Caco-2 (cell line): ENCODE measurements at places on chromosomes 3 and 15. TPM values are rescaled to one million over a fixed set of nuclear protein-coding genes. Genes with fewer than 3 reads are reported as not detected.
A peak's percentile ranks its signal among the peaks of the same experiment; 100 is the strongest.

DNA sequence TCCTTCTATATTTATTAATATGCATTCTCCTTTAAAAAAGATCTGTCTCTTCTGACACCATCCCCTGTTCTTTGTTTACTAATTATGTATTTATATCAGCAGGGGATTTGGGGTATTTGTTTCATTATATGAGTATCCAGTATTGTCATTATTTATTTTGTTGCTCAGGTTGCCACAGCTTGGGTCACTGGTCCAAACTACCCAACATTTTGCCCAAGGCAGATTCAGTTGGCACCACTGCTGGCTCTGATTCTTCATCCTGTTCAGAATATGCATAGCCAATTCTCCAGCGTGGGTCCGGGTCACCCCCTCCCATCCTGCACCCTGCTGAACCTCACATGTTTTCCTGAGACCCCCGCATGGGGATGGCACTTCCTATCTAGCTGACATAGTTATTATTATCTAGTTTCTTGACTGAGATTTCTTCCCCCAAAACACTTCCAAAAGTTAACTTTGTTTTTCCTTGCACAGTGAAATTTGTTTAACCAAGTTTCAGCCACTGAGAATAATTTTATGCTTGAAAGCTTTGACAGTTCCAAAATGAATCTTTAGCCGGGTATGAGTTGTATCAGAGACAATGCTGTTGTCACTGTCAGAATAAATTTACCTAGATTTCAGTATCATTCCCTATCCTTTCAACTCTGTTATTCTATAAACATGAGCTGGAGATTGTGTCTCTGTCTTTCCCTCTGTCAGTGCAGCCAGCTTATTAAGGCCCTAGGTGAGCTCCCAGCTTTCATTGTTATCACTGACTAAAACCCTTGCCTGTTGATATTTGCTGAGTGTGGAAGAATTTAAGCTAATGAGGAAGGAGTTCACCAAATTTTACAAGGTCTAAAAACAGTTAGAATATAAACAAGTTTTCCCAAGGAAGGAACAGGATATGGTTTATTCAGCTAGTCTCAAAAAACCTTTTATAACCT, 70.3 kb downstream of the TGFBR2 start:
- H3K4me3 ChIP-seq = no peak overlapping the region
- DNase-seq = no peak
- peaks cover 7% of the 10 kb centered on the region for H3K36me3 ChIP-seq
- 0 out of 2 replicates have a peak, but pooled peaks cover 8% of the 10 kb centered on the region for H3K4me1 ChIP-seq
- no peak overlapping the region for H3K27ac ChIP-seq

DNA sequence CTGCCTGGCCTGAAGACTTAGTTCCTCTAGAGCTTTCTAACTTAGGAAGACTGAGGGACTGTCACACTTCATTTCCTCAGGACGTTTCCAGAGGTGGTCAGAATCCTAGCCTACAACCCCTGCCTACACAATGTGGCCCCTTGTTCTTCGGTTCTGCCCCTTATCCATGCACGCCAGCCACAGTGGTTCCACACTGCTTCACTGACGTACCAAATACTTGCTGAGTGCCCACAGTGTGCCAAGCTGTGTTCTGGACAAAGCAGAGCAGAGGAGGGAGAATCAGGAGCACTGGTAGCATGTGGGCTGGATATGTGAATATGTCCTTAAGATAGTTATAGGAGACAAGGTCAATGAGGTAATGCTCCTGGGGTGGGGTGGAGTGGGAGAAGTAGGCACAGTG, 70.5 kb upstream of the SAMMSON start:
- no peaks in the 10 kb centered on the region for H3K4me1 ChIP-seq
- no peak overlapping the region for H3K27ac ChIP-seq
- H3K36me3 ChIP-seq = no peaks in the 10 kb centered on the region

GRCh38 chr15:52559575-52559974, 9.3 kb downstream of the ARPP19 start:
- H3K4me3 ChIP-seq = no peak overlapping the region
- no peak for DNase-seq

The FBLN2 gene
- total RNA-seq = 36.7 and 48.8 TPM in 2 replicates

- peak overlapping the region; percentile 64 for H3K27ac ChIP-seq
- no peak overlapping the region for H3K4me3 ChIP-seq
- H3K27me3 ChIP-seq = no peaks in the 10 kb centered on the region
- H3K36me3 ChIP-seq = no peaks in the 10 kb centered on the region
Measured at GRCh38 chr3:41267975-41268640, 68.8 kb downstream of the CTNNB1 start.

The UBAP1L gene
- total RNA-seq = 2.2 and 2.7 TPM in 2 replicates

The DVL3 gene
- total RNA-seq = 83.9 and 86.7 TPM in 2 replicates

The FOXB1 gene
- total RNA-seq = not detected in 2 replicates

GRCh38 chr15:37370941-37371340, 270.6 kb upstream of the MEIS2 start:
- H3K27me3 ChIP-seq = no peaks in the 10 kb centered on the region
- no peak overlapping the region for H3K27ac ChIP-seq
- H3K36me3 ChIP-seq = no peaks in the 10 kb centered on the region
- no peak for DNase-seq

The C15orf61 gene
- total RNA-seq = 6.0 and 10.5 TPM in 2 replicates

The ATG7 gene
- total RNA-seq = 24.4 and 28.6 TPM in 2 replicates

The ZNF860 gene
- 4.7 and 5.9 TPM in 2 replicates for total RNA-seq

DNA sequence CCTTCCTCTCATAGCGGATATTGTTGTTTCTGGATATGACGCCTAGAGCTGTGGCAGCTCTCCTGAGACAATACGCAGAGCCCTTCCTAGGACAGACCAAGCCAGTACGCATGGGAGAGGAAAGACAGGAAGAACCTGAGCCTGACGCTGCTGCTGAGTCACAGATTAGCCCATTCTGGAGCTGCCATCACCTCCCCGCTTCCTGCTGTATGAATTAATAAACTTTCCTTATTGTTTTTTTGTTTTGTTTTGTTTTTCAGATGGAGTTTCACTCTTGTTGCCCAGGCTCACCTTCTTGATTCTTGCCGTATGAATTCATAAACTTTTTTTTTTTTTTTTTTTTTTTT, 67.0 kb downstream of the PPCDC start:
- H3K36me3 ChIP-seq = no peaks in the 10 kb centered on the region
- no peaks in the 10 kb centered on the region for H3K27me3 ChIP-seq
- no peak overlapping the region for H3K4me3 ChIP-seq
- H3K4me1 ChIP-seq = no peaks in the 10 kb centered on the region
- H3K27ac ChIP-seq = no peak overlapping the region

The GHSR gene
- total RNA-seq = not detected in 2 replicates

DNA sequence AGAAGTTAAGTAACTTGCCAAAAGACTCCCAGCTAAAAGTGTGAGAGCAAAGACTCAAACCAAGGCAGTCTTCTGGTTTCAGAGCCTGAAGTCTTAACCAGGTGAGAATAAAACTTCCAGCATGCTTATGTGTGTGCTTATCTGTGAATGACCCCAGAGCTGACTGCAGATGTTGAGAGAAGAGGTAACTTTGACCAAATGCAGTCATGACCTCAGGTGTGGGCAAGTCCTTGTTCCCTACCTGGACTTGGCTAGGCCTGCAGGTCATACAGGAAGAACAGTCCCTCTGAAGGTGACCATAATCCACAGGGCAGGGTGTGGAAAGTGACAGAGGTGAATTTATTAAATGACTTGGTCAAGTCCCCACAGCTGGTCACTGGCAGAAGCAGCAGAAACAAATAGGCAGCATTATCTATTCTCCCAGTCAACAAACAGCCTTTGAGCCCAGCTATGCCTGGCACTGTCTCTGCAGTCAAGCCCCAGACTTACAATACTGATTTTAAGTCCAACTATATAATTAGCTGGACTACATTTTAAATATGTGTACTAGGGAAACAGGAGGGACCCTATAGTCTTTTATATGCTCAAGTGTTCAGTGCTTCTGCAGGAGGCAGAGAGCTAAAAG, 3.0 kb upstream of the CPEB1 start:
- H3K27ac ChIP-seq = no peak overlapping the region
- DNase-seq = no peak
- H3K27me3 ChIP-seq = no peaks in the 10 kb centered on the region
- H3K36me3 ChIP-seq = no peaks in the 10 kb centered on the region

The DNAH1 gene
- 2.9 and 4.1 TPM in 2 replicates for total RNA-seq

The CTSH gene
- total RNA-seq = 171 and 183 TPM in 2 replicates

- no peak overlapping the region for H3K27ac ChIP-seq
- DNase-seq = no peak
- no peaks in the 10 kb centered on the region for H3K36me3 ChIP-seq
- no peak overlapping the region for H3K4me3 ChIP-seq
- H3K4me1 ChIP-seq = peaks cover 5% of the 10 kb centered on the region; the same call in 1 of the 2 replicates
Measured at GRCh38 chr3:195451373-195452015, 8.7 kb upstream of the ACAP2 start.

GRCh38 chr3:187947927-187948682, 202.8 kb upstream of the BCL6 start:
- peaks cover 16% of the 10 kb centered on the region for H3K4me1 ChIP-seq
- no peak overlapping the region for H3K4me3 ChIP-seq
- H3K27me3 ChIP-seq = no peaks in the 10 kb centered on the region
- H3K36me3 ChIP-seq = no peaks in the 10 kb centered on the region
- no peak overlapping the region for H3K27ac ChIP-seq
- DNase-seq = no peak

The ABCC5 gene
- 21.3 and 22.4 TPM in 2 replicates for total RNA-seq

DNA sequence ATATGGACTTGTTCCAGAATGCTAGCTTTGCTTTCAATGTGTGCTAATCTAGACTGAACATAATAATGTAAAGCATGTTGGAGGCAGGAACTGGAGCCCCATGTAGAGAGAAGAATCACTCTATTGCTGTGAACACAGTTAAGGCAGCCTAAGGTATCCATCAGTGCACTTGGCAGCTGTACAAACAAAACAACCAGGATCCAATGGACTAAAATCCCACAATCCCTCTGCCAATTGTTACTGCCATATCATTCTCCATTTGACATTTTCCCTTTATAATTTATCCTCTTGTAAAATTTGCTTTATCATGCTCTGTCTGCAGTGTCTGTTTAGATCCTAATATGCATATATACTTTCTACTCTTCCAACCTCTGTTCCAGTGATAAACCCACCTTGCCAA, 756.8 kb upstream of the LMCD1 start:
- no peak overlapping the region for H3K4me3 ChIP-seq
- no peaks in the 10 kb centered on the region; the same call in 1 of the 2 replicates for H3K27me3 ChIP-seq
- no peaks in the 10 kb centered on the region for H3K36me3 ChIP-seq
- DNase-seq = no peak
- no peak overlapping the region for H3K27ac ChIP-seq
- no peaks in the 10 kb centered on the region for H3K4me1 ChIP-seq
